RPMI8226 (cell line): ENCODE measurements at places on chromosomes 3 and 15.

GRCh38 chr15:64096668-64097384 lies 1.0 kb downstream of the SNX1 start:
- peak; percentile 42 for DNase-seq

GRCh38 chr3:124504332-124505059 lies 225.8 kb upstream of the UMPS start:
- DNase-seq: no peak

DNA sequence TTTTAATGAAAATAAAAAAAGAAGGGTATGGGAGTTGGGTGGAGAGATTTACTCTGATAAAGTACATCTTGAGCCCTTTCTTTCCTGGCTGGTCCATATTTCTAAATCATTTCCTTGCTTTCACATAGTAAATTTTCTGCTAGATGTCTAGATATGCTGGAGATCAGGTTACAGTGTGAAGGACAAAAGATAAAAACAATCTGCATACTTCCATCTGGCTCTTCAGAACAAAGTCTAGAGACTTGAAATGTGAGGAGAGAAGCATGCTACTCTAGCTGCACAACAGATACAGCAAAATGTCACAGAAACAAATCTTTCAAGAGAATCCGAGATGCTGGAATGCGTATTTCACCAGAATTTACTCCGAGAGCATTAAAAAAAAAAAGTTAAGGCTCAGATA lies 42.2 kb downstream of the FOXP1 start:
- DNase-seq: no peak

GRCh38 chr3:18747383-18747782 lies 322.2 kb upstream of the SATB1 start:
- peak; percentile 13 for DNase-seq

GRCh38 chr3:124639406-124640237 lies 90.6 kb upstream of the UMPS start:
- DNase-seq: no peak

- no peak for DNase-seq
Measured at GRCh38 chr15:27871078-27871901, 227.8 kb downstream of the OCA2 start.

- DNase-seq: no peak
Measured at GRCh38 chr3:190073264-190074008, 47.3 kb downstream of the P3H2 start.

- DNase-seq: no peak
Measured at GRCh38 chr3:112261742-112262141, 32.3 kb downstream of the SLC9C1 start.

- DNase-seq: no peak
Measured at GRCh38 chr3:127816783-127817405, 5.4 kb downstream of the MGLL start.

- DNase-seq: no peak
Measured at GRCh38 chr3:4512895-4513616, 19.9 kb downstream of the ITPR1 start.

- no peak for DNase-seq
Measured at GRCh38 chr3:72569754-72570440, 278.3 kb downstream of the SHQ1 start.

DNA sequence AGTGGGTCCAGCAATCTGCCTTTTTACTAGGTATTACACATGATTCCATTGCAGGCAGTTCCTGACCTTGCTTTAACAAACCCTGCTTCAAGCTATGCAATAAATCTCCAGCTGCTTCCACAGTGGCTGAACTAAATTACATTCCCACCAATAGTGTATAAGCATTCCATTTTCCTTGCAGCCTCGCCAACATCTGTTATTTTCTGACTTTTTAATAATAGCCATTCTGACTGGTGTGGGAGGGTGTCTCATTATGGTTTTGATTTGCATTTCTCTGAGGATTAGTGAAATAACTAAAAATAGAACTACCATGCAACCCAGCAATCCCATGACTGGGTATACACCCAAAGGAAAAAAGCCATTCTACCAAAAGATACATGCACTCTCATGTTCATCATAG lies 36.4 kb upstream of the DNAJC13 start:
- DNase-seq: no peak

GRCh38 chr3:16302082-16302631 lies 37.1 kb downstream of the OXNAD1 start:
- no peak for DNase-seq

DNA sequence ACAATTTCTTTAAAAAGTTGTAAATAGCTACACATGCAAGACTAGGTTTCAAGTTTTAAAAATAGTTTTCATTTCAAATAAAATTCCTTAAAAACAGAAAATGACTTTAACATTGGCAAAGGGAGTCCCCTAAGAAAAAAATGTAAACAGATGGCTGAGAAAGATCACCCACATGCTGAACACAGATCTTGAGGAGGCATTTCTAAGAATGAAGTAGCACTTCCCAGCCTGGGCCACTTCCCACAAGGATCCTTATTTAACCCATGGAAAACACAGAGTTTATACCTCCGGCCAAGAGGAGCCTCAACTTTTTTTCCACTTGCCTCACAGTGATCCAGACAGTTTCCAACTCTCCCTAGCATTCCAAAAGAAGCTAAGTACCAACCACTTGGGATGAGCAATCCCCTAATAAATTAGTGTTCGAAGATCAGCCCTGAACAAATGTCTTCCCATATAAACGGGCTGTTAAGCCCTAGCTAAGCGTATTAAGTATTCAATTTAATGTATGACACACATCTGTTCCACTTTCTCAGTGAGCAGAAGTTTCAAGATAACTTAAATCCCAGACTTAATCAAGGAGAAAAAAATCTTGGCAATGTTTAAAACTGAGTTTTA lies 61.4 kb downstream of the GADL1 start:
- no peak for DNase-seq

- DNase-seq: no peak
Measured at GRCh38 chr15:56817321-56818080, 84.2 kb upstream of the ZNF280D start.

GRCh38 chr15:70815604-70816003 lies 38.4 kb downstream of the LARP6 start:
- DNase-seq: no peak

DNA sequence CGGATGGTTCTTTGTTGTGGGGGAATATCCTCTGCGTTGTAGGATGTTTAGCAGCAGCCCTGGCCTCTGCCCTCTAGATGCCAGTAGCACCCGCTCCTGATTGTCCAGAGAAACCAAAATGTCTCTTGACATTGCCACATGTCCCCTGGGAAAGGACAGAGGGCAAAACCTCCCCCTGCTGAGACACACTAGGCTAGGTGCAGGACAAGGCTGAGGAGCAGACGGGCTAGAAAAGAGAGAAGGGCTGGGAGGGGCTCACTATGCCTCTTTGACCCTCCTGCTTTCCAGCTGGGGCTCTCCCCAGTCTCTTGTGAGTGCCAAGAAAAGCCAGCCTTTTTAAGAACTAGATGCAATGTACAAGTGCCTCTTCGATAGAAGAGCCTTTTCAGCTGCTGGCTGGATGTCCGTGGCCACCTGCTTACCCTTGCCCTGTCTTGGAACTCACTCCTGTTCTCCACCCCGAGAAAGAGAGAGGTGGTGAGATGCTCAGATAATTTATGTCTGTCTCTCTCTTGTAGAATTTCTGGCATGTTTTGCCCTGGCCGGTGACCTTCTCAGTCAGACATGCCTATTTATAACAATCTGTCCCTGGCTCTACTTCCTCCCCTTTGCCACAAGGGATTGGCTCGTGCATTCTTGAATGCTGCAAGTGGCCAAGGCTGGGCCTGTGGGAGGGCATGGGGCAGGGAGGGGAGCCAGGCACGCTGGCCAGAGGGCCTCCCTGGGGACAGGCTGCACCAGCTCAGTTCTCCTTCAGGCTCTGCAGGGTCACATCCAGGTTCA lies 142.6 kb downstream of the RPLP1 start:
- peak; percentile 75 for DNase-seq
